ENCODE measurements at places on chromosomes 12 and 14.

- DNase-seq, result peak; percentile 13
Measured at GRCh38 chr14:103483600-103483999, 39.0 kb downstream of the CKB start.

- no peak for DNase-seq
Measured at GRCh38 chr12:119050663-119051062, 69.3 kb downstream of the SRRM4 start.

GRCh38 chr12:40012711-40013110 lies 93.2 kb downstream of the SLC2A13 start:
- no peak for DNase-seq

DNA sequence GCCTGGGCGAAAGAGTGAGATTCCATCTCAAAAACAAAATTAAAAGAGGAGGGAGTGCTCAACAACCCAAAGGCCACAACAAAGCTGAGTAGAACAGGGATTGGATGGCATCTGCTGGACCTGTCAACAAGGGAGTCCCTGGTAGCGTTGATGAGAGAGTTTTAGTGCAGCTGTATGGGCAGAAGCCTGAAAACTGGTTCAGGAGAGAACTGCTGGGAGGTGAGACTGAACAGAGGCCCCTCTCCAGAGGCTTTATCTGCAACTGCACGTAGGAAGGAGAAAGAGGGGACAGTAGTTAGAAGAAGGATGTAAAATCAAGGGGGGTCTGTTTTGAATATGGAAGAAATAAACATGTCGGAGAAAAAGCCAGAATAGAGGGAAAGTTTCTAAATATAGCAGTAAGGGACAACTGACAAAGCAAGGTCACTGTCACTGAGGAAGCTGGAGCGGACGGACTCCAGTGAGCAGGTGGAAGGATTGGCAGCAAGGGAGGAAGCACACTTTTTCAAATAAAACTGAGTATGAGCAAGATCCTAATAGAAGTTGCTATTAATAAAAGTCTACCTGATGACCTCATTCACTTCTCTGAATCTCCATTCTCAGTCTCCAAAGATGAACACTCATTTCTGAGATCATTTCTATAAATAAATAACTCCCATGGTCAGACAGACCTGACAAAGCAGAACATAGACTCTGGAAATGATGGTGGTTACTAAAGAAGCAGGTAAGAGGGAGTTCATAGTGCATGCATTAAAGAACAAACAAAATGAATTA lies 11.8 kb upstream of the ATF1 start:
- peak; percentile 41 for DNase-seq

- no peak for DNase-seq
Measured at GRCh38 chr12:92554158-92555073, 148.4 kb upstream of the PLEKHG7 start.

DNA sequence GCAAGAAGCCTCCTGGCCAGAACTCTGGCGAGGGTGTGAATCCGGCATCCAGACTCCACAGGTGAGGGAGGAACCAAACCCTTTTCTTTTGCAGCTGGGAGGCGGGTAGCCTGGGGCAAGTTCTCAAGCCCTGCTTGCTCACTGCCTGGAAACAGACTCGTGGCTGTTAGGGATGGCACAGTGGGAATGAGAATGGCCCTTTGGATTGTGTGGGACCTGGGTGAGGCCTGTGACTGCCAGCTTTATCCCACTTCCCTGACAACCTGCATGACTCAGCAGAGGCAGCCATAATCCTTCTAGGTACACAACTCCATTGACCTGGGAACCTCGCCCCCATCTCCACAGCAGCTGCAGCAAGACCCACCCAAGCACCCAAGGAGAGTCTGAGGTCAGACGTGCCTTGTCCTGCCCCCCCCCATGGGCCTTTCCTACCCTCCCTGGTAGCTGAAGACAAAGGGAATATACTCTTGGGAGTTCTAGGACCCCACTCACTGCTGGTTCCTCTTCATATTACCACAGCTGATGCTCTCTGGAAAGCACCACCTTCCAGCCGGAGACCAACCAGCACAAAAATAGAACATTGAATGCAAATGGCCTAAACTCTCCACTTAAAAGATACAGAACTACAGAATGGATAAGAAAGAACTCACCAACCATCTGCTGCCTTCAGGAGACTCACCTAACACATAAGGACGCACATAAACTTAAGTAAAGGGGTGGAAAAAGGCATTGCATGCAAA lies 5.1 kb upstream of the GPR33 start:
- DNase-seq, result no peak

DNA sequence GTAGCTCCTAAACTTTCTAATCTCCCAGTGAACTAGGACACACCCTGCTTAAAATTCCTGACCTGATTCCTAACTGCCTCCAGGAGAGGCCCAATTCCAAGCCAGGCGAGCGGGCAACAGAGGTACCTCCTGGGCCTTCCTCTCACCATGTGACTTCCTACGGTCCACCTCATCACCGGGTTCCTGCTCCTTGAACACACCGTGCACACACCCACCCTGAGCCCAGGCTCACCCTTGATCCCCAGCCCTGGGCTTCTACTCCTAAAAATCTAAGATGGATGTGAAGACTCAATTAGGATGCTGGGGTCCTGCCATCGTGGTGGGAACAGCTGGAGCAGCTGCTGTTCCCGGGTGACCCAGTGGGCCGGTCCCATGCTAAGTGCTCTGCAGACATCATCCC lies 68.6 kb downstream of the CHGA start:
- DNase-seq, result no peak

DNA sequence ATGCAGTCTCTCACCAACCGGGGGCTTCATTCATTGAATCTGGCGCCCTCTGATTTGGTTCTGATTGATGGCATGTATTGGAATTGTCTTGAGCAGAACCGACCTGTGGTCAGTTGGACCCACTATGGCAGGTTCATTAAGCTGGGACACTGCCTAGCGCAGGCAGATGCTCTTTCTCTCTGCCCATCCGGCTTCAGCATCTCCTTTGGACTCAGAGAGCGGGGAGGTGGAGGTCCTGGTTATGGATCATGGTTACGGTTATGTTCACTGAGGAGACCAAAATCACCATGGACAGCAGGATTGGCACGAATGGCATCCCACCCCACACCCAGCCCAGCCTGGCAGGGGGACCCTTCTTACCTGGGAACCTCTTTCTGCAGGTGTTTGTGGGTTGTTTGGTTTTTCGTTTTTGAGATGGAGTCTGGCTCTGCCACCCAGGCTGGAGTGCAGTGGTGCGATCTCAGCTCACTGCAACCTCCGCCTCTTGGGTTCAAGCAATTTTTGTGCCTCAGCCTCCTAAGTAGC lies 16.4 kb upstream of the BCL7A start:
- DNase-seq, result no peak

- DNase-seq, result no peak
Measured at GRCh38 chr12:57864442-57865083, 18.0 kb upstream of the CTDSP2 start.

GRCh38 chr12:46579474-46579873 lies 206.9 kb upstream of the SLC38A2 start:
- DNase-seq, result no peak
